ENCODE measurements at places on chromosomes 1 and 21. TPM values are rescaled to one million over a fixed set of nuclear protein-coding genes. Genes with fewer than 3 reads are reported as not detected.
A peak's percentile ranks its signal among the peaks of the same experiment; 100 is the strongest.

DNA sequence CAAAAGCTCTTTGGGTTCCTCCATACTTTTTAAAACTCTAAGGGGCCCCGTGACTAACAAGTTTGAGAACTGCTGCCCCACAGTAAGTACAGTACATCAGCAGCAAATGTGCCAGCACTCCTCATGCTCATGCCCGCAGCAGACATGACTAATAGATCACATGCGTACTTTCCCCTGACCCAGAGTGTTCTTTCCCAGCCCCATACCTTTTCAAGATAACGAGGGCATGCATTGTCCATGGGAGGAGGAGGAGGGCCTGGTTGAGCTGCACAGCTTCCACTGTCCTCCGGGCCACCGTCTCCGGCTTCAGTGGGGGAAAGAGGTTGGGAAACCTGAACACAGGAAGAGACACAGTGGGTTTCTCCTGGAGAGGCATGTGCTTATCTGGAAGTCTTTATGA is 45.5 kb downstream of the DHRS3 start:
- DNase-seq: no peak

- no peak for DNase-seq
These were observed 50.4 kb downstream of the INAVA start for GRCh38 chr1:200945111-200945510.

- DNase-seq: no peak
These were observed 482.9 kb downstream of the PTBP2 start for GRCh38 chr1:97204468-97204867.

GRCh38 chr1:48007047-48007446 is 9.9 kb upstream of the TRABD2B start:
- DNase-seq: no peak

DNA sequence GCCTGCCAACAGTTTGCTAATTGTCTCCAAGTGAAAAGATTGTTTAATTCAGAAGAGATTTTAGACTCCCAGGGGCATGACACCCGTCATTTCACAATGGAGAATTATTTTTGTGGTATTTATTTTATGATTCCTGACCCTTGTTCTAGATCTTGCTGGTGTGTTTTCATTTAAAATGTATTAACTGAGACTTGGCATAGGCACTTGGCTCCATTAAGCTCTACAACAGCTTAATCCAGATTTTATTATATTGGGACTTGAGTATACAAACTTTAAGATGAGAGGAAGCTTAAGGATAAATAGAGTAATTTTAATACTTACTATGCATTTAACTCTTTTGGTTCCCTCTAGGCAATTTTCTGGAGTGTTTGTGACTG is 101.3 kb upstream of the KCNE2 start:
- no peak for DNase-seq

DNA sequence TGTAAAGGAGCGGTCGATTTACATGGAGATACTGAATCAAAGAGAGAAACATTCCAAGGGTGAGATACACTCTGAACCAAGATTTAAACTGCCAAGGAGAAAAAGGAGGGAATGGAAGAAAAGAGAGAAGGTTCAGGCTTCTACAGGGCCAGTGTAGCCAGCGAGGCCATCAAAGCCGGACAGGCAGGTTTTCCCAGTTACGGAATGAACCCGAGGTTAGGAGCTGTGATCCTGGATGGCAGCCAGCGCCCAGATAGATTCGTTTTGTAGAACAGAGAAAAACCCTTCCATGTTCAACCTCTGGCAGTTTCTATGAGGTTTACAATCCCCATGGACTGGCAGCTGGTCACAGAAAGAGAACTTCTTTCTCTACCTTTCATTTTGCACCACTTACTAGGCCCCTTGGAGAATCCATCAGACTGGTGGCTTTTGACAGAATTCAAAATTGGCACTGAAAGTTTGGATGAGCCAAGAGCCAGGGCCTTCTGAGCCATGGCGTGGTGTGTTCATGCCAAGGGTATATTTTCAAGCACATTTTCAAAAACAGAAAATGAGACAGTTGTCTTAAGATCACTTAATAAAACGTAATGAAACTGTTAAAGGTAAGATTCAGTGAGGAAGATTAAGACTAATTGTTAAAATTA is 171.5 kb downstream of the RUNX1 start:
- DNase-seq: peak; percentile 90

Gene NPHS2
- total RNA-seq: 0.20 TPM
